ENCODE measurements at places on chromosomes 12 and 14.

DNA sequence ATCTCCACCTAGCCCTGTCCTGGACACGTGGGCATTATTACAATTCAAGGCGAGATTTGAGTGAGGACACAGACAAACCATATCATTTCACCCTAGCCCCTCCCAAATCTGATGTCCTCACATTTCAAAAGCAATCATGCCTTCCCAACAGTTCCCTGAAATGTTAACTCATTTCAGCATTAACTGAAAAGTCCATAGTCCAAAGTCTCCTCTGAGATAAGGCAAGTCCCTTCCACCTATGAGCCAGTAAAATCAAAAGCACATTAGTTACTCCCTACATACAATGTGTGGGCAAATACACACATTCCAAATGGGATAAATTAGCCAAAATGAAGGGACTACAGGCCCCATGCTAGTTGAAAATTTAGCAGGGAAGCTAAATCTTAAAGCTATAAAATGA is 546.0 kb upstream of the LMO3 start:
- no peak for DNase-seq

- no peak for DNase-seq
Measured at GRCh38 chr14:61726778-61727658, 31.7 kb downstream of the HIF1A start.

DNA sequence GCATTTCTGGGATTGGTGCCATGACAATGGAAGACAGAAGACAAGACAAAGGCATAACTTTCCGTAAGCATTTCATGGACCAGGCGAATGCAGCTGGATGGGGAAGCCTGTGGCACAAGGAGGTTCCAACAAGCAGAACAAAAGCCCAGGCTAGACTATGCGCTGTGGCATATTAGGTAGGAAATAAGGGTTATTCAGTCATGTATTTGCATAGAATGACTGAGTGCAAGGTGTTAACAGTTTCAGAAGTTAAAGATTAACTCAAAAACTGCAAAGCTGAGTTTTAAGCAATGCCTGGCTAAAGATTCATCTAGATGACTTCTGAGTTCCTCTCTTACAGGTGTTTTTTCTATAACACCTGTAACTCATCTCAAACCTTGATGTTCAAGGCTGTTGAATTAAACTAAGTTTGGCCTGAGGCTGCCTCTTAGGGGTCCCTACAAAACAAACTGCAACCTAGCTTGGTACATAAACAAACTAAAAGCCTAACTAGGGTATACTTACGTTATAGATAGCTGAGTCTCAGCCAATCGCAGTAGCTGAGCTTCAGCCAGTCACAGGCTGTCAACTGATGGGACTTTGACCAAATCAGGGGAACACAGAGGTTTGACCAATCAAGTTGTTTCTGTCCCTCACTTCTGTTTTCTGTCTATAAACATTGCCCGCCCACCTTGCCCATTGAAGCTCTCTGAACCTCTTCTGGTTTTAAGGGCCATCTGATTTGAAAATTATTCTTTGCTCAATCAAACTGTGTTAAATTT is 52.2 kb upstream of the PLBD1 start:
- DNase-seq = no peak

GRCh38 chr14:71311061-71311460 is 403.8 kb downstream of the PCNX1 start:
- DNase-seq = no peak

DNA sequence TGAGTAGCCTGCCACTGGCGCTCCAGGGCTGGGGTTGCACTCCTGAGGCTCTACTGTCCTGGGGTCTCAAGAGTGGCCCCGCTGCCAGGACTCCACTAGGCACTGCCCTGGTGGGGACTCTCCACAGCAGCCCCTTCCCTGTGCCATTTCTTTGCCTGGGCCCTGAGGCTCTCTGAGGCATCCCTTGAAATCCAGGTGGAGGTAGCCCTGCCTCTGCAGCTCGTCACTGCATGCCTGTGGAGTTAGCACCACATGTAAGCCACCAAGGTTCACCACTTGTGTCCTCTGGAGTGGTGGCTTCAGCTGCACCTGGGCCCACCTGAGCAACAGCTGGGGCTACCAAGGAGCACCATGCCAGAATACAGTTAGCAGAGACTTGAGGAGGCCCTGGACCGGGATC is 39.9 kb upstream of the BATF start:
- no peak for DNase-seq

GRCh38 chr12:95767703-95768102 is 22.9 kb downstream of the NTN4 start:
- DNase-seq = no peak

DNA sequence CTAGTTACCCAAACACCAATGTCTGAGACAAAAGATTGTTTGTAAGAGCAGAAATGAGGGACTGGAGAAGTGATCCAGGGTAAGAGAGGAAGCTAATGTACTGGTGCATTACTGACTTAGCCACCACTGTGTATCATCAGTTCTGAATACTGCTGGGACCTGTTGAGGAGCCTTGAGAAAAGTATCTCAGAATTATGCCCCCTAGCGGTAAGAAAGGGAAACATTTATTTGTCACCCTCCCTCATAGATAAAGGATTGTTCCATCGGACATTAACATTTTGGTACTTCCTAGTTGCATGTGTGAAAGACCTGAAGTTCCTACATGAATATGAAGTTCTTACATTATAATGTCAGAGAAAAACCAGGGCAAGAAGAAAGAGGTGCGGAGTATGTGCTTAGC is 612.5 kb downstream of the FSCB start:
- no peak for DNase-seq

- DNase-seq = no peak
Measured at GRCh38 chr12:57089271-57090245, 644 bp downstream of the NAB2 start.
